OCI-LY7 (cell line): ENCODE measurements at places on chromosomes 3 and 15.

DNA sequence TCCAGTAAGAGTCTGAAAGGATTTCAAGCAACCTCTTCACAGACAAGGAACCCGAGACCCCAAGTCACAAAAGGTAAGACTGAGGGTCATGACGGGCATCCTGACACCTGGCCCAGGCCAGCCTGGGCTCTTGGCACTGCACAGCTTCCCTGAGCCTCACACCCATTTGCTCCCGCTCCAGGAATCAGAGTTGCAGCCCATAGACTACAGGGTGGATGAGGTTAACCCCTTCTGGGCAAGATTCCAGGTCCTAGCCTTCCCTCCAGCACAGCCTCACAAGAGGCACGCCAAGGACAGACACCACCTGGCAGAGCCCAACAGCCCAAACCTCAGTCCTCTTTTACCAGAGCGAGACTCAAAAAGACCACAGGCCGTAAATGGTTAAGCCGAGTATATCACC lies 36.2 kb downstream of the RBPMS2 start:
- DNase-seq = no peak

- no peak for DNase-seq
Observed at GRCh38 chr15:62809968-62810260, 232.6 kb upstream of the TPM1 start.

GRCh38 chr3:53775834-53776251 lies 70.4 kb downstream of the CHDH start:
- no peak for DNase-seq

DNA sequence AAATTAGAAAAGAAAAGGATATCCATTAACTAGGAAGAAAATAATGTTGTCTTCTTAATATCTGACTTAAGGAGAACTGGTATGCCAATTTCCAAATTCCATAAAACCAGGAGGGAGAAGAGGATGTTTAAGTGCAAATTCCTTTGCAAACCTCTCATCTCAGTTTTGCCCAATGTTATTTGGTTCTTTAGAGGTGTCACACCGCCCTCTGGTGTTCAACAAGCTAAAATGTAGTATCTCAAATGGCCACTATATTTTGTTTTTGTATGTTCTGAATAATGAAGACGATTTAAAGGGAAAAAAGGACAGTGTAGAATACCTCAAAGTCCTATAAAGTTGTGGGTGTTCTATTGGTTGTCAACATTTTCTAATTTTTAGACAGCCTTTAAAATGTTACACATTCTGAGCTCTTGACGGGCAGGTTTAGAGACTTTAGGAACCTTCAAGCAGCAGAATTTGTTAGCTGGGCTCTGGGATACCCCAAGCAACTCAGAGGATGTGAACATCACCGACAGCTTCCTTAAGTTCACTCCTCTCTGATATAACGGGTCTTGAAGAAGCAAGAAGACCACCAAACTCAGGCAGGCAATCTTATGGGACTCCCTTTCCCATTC lies 458.3 kb downstream of the MFSD1 start:
- DNase-seq = peak; percentile 63

- no peak for DNase-seq
Observed at GRCh38 chr3:82461049-82461889, 699.8 kb upstream of the GBE1 start.

DNA sequence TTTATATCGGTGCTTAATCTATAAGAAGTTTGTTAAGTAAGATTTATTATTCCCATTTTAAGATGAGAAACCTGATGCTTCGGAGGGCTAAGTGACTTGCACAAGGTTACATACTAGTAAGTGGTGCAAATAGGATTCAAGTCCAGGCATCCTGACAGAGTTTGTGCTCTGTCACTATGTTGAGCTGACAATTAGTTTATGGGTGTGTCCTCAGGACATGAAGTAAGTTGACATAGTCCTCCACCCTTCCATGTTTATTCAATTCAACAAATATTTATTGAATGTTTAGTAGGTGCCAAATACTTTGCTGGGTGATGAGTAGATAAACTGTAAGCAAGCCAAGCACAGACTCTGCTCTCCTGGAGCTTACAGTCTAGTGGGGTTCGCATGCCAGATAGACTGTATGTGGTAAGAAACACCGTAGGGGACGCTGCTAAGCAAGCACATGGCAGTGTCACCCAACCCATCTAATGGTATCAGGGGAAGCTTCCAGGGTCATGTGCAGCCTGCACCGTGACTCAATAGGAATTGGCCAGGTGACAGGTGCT lies 342.7 kb upstream of the SATB1 start:
- no peak for DNase-seq

- no peak for DNase-seq
Observed at GRCh38 chr3:79297245-79297960, 470.4 kb downstream of the ROBO1 start.

DNA sequence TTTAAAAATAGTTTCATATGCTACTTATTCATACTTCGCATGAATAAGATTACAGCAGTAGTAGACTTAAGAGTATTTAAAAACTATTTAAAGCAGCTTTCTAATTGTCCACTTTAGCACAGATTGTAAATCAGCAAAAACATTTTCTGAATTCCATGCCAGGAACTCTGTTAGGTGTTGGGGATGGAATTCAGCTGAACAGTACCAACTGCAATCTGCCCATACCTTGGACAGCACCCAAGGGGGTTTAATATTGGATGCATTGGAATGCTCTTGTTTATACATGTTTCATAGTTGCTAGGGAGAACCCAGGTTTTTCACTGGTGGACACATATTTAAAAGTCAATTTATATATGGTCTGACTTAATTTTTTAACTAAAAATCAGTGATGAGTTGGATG lies 74.8 kb downstream of the PPM1L start:
- DNase-seq = no peak

DNA sequence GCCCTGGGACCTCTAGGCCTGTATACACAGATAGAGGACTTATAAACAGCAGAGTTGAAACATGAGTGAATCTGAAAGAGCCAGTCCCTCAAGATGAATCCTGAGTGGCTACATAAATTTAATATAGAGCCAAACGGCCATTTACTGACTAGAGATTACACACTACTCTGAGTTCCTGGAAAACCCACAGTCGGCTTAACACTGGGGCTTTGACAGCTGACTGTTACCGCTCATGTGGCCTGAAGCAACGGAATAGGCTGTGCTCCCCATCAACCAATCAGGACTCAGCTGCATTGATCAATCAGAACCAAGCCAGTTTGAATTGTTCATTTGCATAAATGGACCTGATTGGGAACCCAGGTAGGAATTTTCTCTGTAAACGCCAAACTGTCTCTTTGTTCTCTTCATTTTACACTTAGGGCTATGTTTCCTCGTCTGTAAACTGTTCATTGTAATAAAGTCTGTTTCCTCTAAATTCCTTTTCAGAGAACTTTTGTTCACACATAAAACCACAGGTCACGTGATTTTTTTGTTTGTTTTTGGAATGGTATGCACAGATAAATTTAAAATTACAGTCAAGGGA lies 40.5 kb downstream of the CCNL1 start:
- no peak for DNase-seq

DNA sequence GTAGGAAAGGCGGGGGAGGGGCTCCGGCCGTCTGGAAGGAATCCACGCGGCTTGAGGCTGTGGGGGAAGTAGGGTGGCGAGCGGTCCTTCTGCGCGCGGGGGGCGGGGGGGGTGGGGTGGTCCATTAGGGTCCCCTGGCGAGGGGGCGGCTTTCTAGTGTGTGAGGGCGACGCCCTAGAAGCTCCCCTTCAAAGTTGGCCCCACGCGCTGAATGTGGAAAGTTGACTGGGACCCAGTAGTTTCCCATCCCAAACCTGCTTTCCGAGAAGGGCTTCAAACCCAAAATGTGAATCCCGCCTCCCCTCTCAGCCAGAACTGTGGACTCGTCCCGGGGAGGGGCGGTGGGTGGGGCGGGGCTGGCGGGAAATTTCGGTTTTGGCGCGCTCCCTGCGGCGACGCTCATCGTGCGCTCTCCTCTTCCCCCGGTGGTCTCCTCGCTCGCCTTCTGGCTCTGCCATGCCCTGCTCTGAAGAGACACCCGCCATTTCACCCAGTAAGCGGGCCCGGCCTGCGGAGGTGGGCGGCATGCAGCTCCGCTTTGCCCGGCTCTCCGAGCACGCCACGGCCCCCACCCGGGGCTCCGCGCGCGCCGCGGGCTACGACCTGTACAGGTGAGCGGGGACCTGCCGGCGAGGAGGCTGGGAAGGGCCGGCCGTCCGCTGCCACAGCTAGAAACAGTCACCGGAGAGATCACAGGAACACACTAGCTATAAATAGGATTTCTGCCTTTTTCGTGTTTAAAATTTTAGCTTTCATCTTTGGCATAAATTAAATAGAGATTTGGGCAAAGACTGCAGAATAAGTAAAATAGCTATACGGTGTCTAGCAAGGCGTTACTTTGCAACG lies 790 bp downstream of the DUT start:
- peak; percentile 85 for DNase-seq

DNA sequence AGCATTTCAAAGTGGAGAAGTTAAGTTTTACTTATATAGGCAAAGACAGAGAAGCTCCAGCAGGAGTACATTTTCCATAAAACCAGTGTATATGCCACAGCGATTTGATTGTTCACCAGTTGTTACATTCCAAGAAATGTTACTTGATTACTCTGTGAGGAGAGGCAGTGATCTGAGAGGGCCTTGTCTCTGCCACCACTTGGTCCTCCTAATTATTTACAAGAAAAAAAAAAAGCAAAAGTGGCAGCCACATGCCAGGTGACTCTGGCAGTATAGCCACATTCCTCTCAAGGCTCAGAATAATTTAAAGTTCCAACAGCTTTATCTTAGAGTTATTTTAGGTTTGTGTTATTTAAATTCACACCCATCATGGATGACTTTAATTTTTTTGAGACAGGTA lies 1077.8 kb downstream of the ZPLD1 start:
- no peak for DNase-seq

DNA sequence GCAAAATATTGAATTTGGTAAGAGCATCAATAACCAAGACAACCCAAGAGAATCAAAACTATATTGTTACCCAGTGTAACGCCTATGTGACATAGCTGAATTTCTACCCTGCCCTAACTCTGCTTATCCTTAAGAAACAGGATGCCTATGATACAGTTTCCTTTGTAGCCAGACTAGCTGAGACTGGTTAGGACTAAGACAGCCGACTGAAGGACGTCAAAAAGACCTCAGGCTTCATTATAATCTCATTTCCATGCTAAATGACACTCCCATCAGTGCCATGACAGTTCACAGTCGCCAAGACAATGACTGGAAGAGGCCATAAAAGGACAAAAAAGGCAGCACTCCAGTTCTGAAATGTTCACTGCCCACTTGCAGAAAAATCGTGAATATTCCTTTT lies 66.8 kb downstream of the GBE1 start:
- DNase-seq = no peak

- no peak for DNase-seq
Observed at GRCh38 chr3:120560304-120561250, 35.6 kb upstream of the NDUFB4 start.

DNA sequence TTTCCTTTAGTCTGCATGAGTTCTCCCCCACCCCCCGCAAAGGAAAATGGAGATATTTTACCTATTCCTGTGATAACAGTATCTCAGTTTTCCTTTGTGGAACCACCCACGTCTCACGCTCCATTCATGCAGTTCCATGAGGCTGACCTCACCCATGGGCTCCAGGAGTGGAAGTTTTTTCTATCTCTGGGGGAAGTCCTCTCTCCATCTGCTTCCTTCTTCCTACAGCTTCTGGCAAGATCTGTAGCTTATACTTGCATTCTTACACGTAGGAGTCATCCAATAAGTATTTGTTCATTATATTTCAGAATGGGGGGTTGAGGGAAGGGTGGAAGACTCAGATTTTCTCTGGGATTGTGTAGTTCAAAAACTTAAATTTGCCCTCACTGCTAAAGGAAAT lies 5.8 kb upstream of the GLCE start:
- DNase-seq = no peak

DNA sequence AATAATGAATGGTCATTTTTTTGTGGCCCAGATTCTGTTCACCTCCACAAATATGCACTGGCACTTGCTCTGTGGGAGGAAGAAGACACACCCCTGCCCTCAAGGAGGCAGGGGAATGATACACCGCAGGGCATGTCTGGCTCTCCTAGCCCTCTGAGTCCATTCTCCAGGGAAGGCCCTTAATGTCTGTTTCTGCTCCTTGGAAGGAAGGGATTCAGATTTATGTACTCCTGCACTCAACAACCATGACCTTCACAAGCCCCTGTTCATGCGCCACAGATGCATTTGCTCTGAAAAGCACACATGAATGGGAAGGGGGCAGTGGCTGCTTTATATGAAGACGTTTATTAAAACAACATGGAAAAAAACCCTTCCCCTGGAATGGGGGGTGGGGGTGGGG lies 333.8 kb downstream of the EPHB1 start:
- DNase-seq = no peak

DNA sequence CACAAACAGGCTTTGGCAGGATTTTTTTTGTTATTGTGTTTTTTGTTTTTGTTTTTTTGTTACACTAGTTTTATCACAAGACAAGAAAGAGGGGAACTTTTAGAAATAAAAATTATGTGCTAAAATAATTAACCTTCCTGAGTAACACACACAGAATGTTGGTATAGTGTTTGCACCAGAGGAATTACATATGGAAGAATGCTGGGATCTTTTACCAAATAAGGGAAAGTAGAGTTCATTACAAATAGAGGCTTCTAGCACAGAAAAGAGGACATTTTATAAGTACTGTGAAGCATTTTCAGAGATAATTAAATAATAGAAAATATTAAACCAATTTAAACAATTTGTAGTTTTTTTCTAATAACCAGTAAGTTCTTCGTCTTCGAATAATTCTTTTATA lies 116.0 kb downstream of the IGF1R start:
- no peak for DNase-seq

- DNase-seq = peak; percentile 17
Observed at GRCh38 chr3:149145356-149145755, 15.9 kb downstream of the HPS3 start.

DNA sequence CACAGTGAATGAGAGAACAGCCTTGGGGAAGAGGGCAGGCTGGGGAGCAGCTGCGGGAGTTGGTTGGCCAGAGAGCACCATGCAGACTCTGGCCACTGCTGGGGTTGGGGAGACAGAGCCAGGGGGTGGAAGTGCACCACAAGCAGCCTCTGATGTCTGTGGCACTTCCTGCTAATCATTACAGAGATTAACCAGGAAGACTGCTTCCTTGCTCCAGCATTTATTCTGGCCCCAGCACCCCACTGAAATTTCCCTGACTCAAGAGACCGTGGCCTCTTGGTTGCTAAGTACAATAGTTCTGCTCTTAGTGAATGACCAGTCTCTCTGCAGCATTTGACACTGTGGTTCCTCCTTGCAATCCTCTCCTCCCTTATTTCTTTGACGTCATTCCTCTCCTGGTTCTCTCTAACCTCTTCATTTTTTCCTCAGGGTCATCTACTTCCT lies 266.2 kb upstream of the ROPN1 start:
- no peak for DNase-seq
